ENCODE measurements at places on chromosomes 5 and 9. TPM values are rescaled to one million over a fixed set of nuclear protein-coding genes. Genes with fewer than 3 reads are reported as not detected.

DNA sequence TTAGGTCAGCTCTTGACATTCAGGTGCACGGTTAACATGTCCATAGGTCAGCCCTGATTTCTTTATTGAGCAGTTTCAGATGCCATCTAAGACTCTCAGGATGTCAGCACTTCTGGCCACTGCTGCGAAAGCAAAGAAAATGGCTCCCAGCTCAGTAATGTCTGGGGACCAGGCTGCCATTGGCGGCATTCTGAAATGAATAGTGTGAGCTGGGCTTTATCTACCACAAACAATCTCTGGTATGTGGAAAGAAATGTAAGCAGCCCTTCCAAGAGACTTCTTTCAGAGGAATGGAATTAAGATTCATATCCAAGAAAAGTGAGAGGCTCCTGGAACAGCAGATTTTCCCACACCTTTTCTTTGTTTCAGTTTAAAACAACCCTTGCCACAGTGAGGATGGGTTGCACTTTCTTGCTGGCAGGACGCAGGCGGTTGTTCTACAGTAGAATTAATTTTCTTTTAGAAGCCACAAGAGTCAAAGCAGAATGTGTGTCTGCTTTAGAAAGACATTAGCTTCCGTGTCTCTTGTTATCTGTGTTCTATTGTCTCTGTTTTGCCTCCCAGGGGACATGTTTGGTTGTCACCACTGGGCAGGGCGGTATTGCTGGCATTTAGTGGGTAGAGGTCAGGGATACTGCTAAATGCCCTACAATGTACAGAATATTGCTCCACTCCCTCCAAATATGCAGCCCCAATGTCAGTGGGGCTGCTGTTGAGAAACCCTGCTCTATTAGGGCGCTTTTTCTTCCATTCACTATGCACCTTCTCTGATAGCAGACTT, 149.9 kb upstream of the ANKH start:
- no peak for DNase-seq

Gene IFNA2
- not detected for total RNA-seq

- no peak for DNase-seq
These were observed 35.1 kb downstream of the SMARCA2 start for GRCh38 chr9:2050236-2050635.

DNA sequence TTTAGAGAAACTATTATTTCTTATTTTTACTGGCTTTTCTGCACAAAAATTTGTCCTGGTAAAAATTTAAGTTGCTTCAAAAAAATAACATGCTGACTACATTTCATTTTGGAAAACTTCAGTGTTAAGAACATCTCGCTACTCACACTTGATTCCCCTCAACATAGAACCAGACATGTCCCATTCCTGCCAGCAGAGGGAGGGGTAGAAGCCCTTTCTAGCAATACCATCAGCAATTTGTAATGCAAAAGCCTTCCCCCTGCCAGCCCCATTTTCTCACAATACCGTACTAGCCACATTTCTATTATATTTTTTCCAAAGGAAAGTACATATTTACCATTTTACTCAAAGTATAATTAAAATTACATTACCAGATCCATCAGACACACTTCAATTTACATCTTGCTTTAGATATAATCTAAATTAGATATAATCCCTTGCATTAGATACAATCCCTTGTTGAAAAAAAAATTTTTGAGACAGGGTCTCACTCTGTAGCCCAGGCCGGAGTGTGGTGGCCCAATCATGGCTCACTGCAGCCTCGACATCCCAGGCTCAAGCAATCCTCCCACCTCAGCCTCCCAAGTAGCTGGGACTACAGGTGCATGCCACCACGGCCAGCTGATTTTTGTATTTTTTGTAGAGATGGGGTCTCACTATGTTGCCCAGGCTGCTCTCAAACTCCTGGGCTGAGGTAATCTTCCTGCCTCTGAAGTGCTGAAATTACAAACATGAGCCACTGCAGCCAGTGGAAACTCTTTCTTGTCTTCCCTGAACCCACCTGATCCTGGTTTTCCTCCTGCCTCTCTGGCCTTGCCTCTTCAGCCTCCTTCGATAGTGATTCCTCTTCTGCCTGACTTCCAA, 39.6 kb upstream of the IDNK start:
- peak; percentile 67 for DNase-seq

Gene BAAT
- not detected for total RNA-seq

- no peak for DNase-seq
These were observed 35.6 kb downstream of the TPPP start for GRCh38 chr5:657570-657969.

Gene WNT8A
- not detected for total RNA-seq

All from heart right ventricle (tissue), 16 donors.